Large intestine (tissue), 12 donors: ENCODE measurements at places on chromosomes 12 and 14. TPM values are rescaled to one million over a fixed set of nuclear protein-coding genes. Genes with fewer than 3 reads are reported as not detected.

- DNase-seq = no peak
These were observed 1.7 kb upstream of the MAP3K9 start for GRCh38 chr14:70811050-70811449.

Gene REC8
- 201 TPM for polyA plus RNA-seq

Gene IFI27
- polyA plus RNA-seq = 12.9 TPM

- DNase-seq = peak; percentile 84
These were observed 400.3 kb downstream of the ZFP36L1 start for GRCh38 chr14:68392393-68393141.

Gene TGM1
- 8.6 TPM for polyA plus RNA-seq

DNA sequence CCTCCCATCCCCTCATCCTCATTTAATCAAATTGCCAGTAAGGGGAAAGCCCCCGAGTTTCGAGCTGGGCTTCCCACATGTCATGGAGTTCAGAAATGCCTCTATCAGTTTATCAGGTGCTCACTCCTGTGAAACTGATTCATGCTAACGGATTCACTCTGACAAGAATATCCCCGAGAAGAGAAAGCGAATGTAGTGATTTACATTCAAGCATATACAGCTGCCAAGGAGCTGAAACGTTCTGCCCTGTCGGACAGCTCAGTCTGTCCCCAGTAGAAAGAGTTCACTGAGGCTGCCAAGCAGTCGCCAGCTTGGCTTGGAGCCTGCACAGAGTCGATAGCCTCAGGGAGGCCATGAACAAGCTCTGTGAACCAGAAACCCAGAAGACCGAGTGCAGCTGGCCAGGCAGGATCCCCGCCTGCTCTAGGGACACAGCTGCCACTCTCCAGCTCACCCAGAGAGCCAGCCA is 88.4 kb downstream of the TMCC3 start:
- DNase-seq = no peak

Gene TMPRSS12
- 0.01 TPM for polyA plus RNA-seq

DNA sequence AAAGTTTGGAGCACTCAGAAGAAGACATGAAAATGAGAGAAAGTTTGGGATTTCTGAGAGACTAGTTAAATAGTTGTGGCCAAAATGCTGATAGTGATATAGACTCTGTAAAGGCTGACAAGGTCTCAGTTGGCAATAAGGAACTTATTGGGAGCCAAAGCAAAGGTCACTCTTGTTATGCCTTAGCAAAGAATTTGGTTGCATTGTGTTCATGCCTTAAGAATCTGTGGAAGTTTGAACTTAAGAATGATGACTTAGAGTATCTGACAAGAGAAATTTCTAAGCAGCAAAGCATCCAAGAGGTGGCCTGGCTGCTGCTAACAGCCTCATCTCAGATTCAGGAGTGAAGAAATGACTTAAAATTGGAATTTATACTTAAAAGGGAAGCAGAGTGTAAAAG is 113.8 kb downstream of the PIK3C2G start:
- DNase-seq = no peak

Gene YARS2
- 22.9 TPM for polyA plus RNA-seq

Gene SYNE3
- polyA plus RNA-seq = 1.2 TPM

GRCh38 chr14:45222485-45223262 is 30.3 kb downstream of the MIS18BP1 start:
- no peak for DNase-seq

DNA sequence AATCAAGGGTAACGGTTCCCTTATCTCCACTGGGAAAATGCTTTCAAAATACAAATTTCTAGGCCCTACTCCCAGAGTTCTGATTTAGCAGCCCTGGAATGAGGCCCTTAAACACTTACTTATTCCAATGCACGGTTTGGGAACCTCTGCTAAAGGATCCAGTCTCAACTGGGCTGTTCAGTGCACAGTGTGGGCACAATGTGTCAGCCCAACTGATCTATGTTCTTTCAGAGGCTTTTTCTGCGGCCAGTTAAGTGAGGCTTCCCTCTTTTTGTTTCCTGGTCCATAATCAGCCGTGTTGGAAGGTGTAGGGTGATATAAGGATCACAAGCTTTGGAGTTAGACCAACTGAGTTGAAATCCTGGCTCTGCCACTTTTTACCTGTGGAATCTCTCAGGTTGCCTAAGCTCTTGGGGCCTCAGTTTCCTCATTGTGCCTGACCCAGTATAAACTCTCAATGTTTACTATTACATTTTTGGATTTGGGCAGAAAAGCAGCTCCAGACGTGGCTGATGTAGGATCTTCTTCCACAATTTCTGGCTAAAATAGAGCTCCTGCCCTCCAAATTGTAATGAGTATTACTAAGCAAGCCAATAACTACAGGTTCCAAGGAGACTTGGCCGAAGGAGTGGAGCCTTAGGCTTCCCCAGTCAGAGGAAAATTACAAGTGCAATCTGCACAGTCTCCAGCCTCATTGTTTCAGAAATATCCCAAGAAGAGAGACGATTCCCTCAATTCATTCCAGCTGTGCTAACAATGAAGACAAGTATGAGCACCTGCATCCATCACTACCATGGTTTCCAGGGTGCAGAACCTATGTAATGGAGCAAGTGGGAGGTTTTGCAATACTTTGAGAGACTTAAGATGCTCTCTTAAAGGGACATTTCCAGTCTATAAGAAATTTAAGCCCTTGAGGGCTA is 2.3 kb upstream of the ANGEL1 start:
- DNase-seq = no peak

Gene ASCL1
- polyA plus RNA-seq = 6.4 TPM

GRCh38 chr14:100765991-100766390 is 39.3 kb downstream of the DLK1 start:
- DNase-seq = no peak

Gene TAS2R50
- polyA plus RNA-seq = 0.04 TPM

GRCh38 chr14:72801381-72801812 is 92.5 kb downstream of the DPF3 start:
- no peak for DNase-seq

Gene C12orf75
- polyA plus RNA-seq = 31.2 TPM

DNA sequence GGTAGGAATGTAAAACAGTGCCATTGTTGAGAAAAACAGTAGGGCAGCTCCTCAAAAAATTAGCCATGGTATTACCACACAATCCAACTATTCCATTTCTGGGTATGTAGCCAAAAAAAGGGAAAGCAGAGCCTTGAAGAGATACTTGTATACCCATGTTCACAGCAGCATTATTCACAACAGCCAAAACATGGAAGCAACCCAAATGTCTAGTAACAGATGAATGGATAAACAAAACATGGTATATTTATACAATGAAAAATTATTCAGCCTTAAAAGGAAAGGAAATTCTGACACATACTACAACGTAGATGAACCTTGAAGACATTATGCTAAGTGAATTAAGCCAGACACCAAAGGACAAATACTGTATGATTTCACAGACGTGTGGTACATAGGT is 67.6 kb upstream of the GNG2 start:
- peak; percentile 35 for DNase-seq

Gene RFX4
- polyA plus RNA-seq = 0.13 TPM

GRCh38 chr12:121464331-121464730 is 64.4 kb downstream of the RNF34 start:
- no peak for DNase-seq

Gene SERPINA12
- polyA plus RNA-seq = not detected

Gene BIN2
- 7.0 TPM for polyA plus RNA-seq

DNA sequence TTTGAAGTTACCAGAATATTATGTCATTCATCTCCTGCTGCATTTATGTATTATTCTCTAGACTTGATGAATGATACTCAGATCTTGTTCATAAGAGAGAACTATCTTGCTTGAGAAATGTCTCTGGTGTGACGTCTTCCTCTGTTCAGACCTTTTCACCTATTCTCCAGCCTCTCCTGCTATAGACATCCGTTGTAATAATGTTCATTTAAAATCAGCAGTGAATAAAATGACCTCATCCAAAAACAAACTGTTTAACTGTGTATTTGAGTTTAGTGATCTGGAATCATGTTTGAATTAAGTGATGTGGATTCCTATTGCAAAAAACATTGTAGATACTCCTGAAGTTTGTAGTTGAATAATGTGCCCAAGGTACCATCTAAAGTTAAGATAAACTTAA is 487.1 kb downstream of the PCNX1 start:
- no peak for DNase-seq

Gene PLEKHD1
- polyA plus RNA-seq = 0.03 TPM

DNA sequence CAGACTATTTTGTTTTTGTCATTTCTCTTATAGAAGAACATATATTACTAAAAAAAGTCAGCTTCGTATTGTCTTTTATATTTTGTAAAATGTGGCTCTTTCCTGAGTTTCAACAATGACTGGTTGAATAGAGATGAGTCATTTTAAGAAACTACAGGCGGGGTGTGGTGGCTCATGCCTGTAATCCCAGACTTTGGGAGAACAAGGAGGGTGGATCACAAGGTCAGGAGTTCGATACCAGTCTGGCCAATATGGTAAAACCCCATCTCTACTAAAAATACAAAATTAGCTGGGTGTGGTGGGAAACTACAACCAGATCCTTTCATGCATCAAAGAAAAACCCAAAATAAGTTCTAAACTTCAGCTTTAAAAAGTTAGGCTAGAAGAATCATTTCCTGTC is 28.8 kb downstream of the HECTD4 start:
- DNase-seq = no peak

- no peak for DNase-seq
These were observed 29.7 kb downstream of the SFSWAP start for GRCh38 chr12:131740626-131741025.

DNA sequence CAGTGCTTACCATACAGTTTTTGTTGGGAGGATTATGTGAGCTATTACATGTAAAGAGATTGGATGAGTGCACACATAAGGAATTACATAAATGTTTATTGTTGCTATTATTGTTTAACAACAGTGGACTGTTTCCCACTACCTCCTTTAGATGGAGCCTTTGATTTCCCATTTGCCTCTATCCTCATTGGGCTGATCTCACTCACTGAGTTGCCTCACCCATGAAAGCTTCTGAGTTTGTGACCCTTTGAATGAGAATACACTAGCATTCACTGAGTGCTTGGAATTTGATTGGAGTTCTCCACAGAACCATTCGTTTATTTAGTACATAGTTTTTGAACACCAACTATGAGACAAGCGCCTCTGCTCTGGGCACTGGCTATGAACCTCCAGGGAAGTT is 121.0 kb downstream of the HELB start:
- no peak for DNase-seq

DNA sequence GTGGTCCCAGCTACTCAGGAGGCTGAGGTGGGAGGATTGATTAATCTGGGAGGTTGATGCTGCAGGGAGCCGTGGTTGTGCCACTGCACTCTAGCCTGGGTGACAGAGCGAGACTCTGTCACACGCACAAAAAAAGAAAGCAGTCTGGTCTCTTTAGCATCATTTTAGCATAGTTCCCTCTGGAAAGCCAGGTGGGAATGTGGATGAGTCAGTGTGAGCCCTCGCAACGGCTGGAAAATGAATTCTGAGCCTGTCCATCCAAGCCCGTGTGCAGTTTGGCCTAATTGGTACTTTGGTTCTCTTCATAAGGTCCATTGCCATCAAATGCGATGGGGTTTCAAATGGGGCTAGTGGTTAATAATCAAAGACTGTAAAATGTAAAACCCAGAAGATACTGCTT is 2.4 kb downstream of the MYL2 start:
- DNase-seq = no peak

Gene WSCD2
- 1.5 TPM for polyA plus RNA-seq

DNA sequence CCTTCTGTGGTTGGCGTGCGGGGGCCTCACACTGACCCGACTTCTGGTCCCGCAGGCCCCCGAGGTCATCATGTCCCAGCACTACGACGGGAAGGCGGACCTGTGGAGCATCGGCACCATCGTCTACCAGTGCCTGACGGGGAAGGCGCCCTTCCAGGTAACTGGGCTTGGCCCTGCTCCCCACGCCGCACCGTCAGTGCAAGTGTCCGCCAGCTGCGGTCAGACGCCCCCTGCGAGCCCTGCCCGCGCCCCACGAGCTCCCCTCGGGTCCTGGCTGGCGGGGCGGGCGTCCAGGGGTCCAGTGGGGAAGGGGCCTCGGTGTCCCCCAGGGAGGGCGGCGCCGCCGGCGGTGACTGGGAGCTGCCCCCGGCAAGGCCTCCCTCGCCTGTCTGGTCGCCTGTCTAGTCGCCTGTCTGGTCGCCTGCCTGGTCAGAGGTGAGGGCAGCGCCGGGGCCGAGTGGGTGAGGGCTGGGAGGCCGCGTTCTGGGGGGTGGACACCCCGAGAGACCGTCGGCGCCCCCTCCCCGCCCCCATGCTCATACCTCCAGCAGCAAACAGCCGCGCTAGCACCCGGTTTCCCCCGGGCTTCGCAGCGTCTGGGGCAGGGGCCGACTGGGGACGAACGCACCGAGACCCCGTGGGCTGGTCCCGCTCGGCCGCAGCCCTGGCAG is 14.8 kb downstream of the ULK1 start:
- no peak for DNase-seq

Gene KSR2
- 0.61 TPM for polyA plus RNA-seq

- DNase-seq = no peak
These were observed 168.4 kb upstream of the LRIG3 start for GRCh38 chr12:59088673-59089072.

Gene RNASE4
- polyA plus RNA-seq = 37.1 TPM

- DNase-seq = no peak
These were observed 114.0 kb downstream of the SLC38A4 start for GRCh38 chr12:46711756-46712155.

Gene PPM1H
- polyA plus RNA-seq = 20.0 TPM

Gene C12orf54
- not detected for polyA plus RNA-seq

GRCh38 chr12:103691063-103691462 is 104.0 kb downstream of the STAB2 start:
- no peak for DNase-seq

Gene KRT79
- not detected for polyA plus RNA-seq

DNA sequence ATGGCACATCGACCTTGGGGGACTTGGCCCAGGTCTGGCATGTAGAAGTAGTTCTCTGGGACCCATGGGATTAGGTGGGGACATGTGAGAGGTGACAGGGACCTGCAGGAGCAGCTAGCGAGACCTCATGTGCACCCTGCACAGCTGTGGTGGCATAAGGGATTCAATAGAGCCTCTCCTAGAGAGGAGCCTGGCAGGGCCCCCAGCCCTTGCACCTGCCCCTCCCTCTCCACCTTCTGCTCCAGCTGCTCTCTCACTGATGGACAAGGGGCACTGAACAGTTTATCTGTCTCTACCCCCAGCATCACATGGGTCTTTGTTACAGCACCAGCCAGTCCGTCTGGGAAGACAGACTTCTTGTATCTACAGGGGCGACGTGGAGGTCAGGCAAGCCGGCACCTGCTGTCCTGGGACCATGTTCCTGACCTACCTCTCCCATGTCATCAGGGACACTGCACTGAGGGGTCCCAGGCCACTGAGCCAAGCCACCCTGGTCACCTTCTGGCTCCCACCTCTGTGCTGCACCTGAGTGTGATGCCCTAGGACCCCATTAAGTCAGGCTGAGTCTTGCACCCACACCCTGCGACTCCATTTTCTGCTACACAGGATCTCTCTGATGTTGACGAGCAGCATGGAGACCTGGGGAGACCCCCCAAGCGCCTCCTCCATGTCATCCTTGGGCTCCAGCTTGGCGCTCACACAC is 32.6 kb downstream of the DDX11 start:
- DNase-seq = no peak

Gene MLEC
- polyA plus RNA-seq = 173 TPM

Gene ANKRD33
- polyA plus RNA-seq = 0.06 TPM

DNA sequence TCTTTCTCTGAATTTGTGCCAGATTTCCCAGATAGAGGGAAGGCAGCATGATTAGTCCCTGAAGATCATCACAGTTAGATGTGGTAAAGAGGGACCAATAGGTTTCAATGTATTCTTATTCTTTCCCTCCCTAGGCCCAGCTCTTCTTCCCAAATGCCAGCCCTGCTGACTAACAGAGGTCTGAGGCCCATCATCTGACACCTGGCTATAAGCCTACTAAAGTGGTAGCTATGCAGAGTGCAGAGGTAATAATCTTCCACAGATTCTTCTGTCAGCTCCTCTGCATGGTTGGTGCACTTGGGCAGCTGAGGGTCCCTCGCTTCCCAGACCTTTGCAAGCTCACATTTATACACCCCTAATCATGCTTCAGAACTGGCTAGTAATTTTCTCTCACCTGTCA is 63.7 kb upstream of the PZP start:
- DNase-seq = no peak
